AG09309 (cell line): ENCODE measurements at places on chromosomes 6 and 20.

GRCh38 chr20:33983371-33983770, 10.3 kb upstream of the RALY start:
- no peak for DNase-seq

DNA sequence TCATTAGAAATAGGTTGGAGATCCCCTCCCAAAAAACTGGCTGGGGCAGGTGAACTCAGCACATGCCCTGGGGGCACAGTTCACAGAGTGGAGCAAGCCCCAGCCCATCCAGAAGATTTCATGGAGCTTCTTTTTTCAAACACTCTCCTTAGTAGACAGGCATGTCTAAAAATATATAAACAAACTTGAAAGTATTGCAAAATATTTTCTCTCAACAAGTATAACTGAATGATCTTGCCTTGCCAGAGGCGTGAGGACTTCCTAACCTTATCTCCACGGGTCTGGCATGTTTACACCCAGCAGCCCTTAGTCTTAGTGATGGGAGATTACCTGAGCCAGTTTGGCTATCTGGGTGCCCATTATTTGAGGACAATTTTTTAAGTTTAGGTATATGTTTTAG, 107.1 kb downstream of the QRSL1 start:
- no peak for DNase-seq

DNA sequence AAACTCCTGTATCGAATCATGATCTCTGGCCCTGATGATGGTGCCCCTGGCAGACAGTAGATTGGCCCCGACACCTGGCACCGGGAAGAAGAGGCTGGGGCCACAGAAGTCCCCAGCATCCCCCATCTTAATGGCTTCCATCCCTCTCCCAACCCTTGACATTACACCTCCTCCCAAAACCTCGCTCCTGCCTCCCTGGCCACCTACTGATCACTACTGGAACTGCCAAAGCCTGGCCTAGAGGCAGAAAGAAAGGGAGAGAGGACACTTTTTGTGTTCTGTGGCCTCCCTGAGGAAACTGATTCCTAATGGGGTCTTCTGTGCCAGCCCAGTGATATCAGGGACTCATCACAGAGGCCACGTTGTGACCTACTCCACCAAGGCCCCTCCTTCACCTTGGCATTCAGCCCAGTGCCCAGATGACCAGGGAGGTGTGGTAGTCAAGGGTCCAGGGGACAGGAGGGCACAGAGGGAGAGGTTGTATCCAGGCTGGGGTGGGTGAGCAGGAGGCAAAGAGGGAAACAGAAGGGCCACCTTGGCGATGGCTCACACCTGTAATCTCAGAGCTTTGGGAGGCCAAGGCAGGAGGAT, 6.1 kb downstream of the C20orf173 start:
- DNase-seq, result no peak

- no peak for DNase-seq
Measured at GRCh38 chr6:128265706-128266105, 254.7 kb downstream of the PTPRK start.

GRCh38 chr6:145015739-145016558, 719.4 kb downstream of the EPM2A start:
- peak; percentile 76 for DNase-seq

DNA sequence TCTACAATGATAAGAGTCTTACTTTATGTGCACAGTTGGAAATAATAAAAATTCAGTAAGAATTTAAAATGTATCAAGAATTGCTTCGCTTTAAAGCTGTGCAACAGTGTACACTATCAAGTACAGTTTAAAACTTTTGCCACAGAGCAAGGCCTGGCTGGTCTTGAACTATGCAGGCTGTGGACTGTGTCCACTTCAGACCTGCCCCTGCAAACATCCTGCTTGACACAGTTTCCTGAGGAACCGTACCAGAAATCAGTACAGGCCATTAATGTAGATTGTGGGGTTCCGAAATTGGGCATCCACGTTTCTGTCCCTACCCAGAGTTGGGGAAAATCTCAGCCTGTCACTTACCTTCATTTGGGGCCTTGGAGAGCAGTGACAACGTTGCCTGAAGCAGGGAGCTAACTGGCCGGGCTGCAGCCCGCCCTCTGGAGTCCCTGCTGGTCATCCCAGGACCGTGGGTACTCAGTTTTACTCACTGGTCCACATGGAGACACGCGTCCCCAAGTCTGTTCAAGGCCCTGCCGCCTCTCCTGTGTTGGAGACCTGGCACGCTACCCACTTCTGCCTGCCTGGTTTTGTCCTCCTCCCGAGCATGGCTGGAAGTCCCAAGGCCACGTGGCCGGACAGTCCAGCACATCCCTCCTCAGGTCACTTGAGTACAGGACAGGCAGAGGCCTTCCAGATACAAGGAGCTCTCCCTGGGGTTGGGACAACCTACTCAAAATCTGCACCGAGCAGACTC, 8.4 kb downstream of the NINL start:
- no peak for DNase-seq

GRCh38 chr6:117928833-117929232, 21.8 kb downstream of the SLC35F1 start:
- DNase-seq, result no peak
